ENCODE measurements at places on chromosomes 16 and 17.

GRCh38 chr17:40903129-40903847 lies 18.2 kb upstream of the KRT20 start:
- DNase-seq = peak; percentile 23

DNA sequence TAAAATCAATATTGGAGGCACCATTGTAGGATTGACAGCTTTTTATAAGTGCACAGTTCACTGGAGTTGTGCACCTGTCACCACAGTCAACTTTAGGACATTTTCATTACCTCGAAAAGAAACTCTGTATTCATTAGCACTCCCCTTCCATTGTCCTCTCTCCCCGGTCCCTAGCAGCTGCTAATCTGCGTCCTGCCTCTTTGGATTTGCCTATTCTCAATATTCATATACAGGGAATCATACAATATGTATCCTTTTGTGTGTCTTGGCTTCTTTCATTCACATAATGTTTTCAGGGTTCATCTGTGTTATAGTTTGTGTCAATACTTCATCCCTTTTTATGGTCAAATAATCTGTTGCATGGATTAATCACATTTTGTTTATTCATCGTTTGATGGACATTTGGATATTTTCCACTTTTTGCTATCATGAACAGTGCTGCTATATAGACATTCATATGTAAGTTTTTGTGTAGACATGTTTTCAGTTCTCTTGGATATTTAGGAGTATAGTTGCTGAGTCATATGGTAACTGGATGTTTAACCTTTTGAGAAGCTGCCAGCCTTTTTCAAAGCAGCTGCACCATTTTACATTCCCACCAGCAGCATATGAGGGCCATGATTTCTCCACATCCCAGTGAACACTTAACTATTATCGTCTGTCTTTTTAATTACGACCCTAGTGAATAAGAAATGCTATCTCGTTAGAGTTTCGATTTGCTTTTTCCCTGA lies 9.8 kb downstream of the DNAJA3 start:
- DNase-seq = no peak

DNA sequence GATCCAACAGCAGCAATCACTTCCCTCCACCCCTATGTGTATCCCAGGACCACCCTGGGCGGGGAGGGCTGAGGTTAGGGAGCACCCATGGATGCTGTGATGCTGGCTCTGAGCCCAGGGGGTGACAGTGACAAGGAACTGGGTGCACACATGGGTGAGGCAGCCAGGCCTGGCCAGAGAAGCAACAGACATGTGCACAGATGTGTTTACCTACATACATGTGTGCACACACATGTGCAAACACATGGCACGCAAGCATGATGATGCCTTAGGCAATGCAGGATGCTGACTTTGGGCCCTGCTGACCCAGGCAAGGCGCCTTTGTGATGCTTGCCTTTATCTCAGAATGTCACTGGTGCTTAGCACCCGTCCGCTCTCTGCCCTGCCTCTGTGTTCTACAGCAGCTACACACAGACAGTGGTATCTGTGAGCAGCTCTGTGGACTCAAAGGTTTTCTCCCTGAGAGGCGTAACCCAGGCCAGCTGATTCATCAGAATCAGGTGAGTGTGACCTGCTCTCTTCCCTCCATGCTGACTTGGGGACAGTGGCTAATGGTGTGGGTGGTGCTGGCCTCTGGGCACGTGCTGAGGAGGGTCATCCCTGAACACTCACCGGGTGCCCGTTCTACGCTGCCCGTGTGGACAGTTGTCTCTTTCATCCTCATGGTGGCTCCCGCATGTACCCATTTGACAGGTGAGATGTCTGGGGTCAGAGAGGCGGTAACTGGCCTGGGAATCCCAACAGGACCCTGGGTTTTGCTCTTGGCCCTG lies 38.5 kb upstream of the KSR1 start:
- DNase-seq = no peak

- DNase-seq = no peak
Measured at GRCh38 chr17:2266045-2266864, 37.3 kb downstream of the SMG6 start.

GRCh38 chr17:39238311-39238972 lies 12.7 kb upstream of the STAC2 start:
- DNase-seq = no peak

DNA sequence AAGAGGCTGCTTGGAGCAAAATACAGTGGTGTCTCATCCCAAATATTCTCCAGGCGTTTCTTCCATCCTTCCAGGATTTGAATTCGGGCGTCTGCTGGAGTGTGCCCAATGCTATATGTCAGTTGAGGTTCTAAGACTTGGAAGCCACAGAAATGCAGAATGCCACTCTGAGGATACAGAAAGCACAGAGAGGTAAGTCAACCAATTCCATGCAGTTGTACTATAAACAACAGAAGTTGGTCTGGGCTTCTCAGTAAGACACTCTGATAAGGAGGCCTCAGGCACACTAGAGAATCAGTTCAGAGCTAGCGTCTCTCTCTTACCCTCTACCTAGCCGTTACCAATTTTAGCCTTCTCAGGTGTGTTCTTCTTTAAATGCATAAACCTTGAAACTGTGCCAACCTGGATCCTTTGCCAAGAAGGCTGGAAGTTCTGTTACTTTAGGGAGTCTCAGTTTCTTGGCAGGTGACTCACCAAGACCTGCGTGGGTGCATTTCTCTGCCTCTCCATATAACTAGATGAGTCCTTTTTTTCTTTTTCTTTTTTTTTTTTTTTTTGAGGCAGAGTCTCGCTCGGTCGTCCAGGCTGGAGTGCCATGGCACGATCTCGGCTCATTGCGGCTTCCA lies 15.1 kb downstream of the NQO1 start:
- DNase-seq = no peak

- DNase-seq = peak; percentile 69
Measured at GRCh38 chr16:66335704-66336329, 30.7 kb upstream of the CDH5 start.

Data from renal pelvis (tissue), 12 donors.